Stomach (tissue), 19 donors: ENCODE measurements at places on chromosomes 12 and 14. TPM values are rescaled to one million over a fixed set of nuclear protein-coding genes. Genes with fewer than 3 reads are reported as not detected.

The AKAP6 gene
- total RNA-seq, result 3.2 TPM

The PDZRN4 gene
- 29.0 TPM for total RNA-seq

The RAPGEF3 gene
- 18.7 TPM for total RNA-seq

The C1S gene
- total RNA-seq, result 234 TPM

The USP30 gene
- 17.7 TPM for total RNA-seq

The SRGAP1 gene
- 37.9 TPM for total RNA-seq

The LRTM2 gene
- total RNA-seq, result not detected

The RNU4-1 gene
- total RNA-seq, result under 0.01 TPM

The RNASE3 gene
- total RNA-seq, result not detected

The SMARCC2 gene
- total RNA-seq, result 72.1 TPM

The PARP2 gene
- total RNA-seq, result 30.4 TPM

The MUCL1 gene
- not detected for total RNA-seq

The ACTR6 gene
- total RNA-seq, result 20.4 TPM

DNA sequence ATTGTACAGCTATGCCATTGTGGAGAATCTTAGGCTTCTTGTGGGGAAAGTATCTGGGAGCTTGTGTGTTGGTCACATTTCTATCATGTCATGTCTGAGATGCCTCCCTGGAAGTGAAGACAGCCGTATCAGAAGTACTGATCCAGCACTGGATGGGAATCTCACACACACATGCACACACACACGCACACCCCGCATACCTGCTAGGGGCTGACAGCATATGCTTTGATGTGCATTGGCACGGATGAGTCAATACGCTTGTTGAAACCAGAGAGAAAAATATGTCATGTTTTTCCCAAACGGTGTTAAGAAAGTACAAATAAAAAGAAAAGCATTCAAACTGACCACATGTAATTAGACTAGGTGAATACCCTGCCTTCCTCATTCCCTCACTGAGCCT lies 260.8 kb downstream of the KTN1 start:
- no peak for DNase-seq

DNA sequence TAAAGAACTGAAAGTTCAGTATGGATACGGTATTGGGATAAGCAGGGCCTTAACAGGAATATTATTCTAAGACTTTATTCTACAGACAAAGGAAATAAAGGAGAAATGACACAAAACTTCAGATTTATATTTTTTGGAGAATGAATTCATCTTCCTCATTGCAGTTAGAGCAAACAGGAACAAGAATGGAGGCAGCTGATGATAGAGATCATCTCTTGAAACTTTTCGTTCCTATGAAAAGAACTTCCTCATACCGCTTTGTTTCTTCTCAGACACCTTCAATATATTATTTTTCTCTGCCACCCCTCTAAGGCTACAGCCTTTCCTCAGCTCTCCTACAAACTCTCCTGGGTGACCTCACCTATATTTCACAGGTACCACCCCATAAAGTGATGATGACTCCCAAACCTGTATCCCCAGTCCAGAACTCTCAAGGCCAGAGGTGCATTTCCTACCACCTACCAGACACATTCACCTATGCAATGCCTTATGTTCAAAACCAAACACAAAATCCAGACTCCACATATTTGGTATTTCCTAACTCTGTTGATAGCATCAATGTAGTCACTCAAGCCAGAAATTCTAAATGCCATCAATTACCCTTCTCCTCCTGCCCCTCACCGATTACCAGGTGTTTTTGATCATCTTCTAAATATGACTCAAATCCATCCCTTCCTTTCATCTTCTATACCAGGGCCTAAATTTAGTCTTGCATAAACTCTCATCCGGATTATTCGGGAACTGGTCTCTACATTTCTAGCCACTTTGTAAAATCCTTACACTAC lies 7.4 kb downstream of the MAP4K5 start:
- DNase-seq, result no peak

- DNase-seq, result no peak
Measured at GRCh38 chr12:113381220-113381619, 22.5 kb downstream of the SDS start.

DNA sequence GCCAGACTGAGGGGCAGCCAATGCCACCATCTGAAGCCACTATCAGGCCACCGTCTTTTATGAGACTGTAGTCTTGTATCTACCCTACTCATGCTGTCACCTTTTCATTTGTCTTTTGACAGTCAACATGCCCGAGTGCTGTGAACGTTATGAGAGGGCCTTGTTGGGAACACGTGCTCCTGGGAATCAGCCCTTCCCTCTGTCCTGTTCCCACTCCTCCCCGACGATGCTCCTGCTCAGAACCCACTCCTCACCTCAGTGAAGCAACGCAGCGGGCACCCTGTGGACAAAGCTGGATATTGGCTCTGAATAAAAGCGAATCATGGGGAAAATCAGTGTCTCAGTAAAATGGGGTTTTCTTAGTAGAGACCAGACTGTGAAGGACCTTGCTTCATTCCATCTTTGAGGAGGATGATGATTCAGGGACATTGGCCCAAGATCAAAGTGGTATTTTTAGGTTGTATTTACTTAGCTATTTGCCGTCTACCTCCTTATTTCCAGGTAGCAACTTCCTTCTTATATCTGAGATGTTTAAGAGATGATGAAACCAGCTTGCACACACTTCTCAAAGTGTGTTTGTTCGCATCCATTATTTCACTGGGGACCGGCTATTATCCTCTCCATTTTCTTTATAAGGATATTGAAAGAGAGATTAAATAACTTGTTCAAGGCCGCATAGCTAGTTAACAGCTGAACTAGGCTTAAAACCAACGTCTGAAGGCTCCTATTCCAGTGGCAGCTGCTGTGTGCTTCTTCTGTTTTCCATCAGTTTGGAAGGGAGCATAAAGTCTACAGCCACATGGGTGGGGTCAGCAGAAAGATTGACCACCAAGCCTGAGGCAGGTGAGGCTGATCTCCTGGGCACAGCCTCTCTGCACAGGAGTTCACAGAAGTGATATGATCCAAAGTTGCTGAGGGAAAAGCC lies 43.9 kb upstream of the CTDSP2 start:
- no peak for DNase-seq

GRCh38 chr12:93804392-93805179 lies 127.4 kb downstream of the CRADD start:
- no peak for DNase-seq

DNA sequence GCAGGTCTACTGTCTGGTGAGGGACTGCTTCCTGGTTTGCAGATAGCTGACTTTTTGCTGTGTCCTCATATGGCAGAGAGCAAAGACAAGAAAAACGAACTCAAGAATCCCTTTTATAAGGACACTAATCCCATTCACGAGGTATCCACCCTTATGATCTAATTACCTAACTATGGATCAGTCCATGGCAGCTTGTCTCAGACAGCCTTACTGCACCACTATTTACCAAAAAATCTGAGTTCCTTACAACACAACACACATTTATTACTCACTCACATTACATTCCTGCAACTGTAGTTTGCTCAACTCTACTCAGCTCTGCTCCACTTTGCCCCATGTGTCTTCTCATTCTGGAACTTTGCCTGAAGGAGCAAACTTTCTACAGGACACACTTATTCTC lies 10.1 kb upstream of the SLC6A15 start:
- no peak for DNase-seq

- DNase-seq, result no peak
Measured at GRCh38 chr12:113116875-113117274, 18.7 kb downstream of the RASAL1 start.

GRCh38 chr12:16785524-16785923 lies 179.6 kb upstream of the LMO3 start:
- DNase-seq, result no peak

- no peak for DNase-seq
Measured at GRCh38 chr12:27257104-27257843, 13.2 kb downstream of the STK38L start.

- DNase-seq, result peak; percentile 23
Measured at GRCh38 chr14:54715239-54715638, 148.3 kb downstream of the SAMD4A start.

- peak; percentile 34 for DNase-seq
Measured at GRCh38 chr12:67068761-67069450, 200.3 kb upstream of the CAND1 start.

DNA sequence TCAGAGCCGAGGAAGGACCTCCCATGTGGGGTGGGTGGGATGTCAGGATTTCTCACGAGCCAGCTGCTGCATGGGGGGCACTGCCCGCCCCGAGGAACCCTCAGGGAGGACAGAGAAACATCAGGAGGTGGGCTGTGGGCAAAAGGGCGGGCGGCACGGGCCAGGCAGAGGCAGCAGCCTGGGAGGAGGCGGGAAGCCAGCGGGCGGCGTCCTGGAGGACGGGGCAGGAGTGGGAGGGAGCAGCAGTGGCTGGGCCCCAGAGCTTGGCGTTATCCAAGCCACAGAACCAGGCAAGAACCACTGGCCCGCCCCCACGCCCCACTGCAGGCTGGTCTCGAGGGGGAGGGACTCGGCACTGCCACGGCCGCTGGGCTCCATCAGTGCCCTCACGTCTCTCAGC lies 2.4 kb downstream of the C14orf180 start:
- DNase-seq, result peak; percentile 60

- no peak for DNase-seq
Measured at GRCh38 chr12:132375747-132376463, 46.5 kb upstream of the GALNT9 start.

- DNase-seq, result no peak
Measured at GRCh38 chr14:69982886-69983285, 103.7 kb downstream of the SMOC1 start.

GRCh38 chr14:68088451-68088854 lies 268.9 kb downstream of the RAD51B start:
- DNase-seq, result no peak

GRCh38 chr14:101767618-101768362 lies 6.3 kb downstream of the PPP2R5C start:
- DNase-seq, result no peak

DNA sequence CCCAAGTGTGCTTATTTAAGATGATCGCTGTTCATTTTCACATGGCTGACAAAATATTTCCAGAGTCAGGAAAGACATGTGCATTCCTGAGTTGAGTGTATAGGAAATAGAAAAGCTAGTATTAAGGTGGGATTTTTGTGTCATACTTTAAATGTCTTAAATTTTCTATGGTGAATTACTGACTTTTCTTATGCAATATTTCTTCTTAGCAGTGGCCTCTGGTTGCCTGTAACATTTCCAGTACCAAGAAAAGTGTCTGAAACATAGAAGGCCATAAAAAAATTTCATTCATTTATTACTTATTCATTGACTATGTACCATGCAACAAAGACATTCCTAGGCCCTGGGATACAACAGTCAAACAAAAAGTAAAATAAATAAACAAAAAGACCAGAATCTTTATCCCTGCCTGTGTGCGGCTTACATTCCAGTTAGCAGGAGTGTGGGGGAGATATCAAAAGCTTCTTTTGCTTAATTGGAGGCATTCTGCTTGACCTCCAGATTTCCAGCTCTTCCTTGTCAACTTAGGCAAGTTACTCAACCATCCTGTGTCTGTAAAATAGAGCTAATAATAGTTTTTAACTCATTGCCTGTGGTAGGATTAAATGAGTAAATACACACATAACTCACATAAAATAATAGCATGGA lies 216.3 kb upstream of the FLRT2 start:
- DNase-seq, result no peak

DNA sequence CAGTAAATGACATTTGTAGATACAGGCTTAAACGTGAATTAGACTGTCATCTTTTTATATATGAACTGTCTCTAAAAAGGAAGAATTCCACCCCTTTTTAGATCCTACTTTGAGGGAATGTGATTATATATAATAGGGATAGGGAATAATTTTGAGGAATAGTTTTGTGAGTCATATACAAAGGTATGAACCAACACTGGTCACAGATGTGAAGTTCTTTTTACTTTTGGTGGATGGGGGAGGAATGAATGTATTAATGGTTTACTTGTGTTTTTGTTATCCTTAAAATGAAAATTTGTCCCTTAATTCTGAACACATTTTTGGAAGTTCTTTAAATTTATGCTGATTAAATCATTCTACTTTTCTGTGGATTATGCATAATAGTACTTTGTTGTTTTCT lies 30.4 kb downstream of the FRS2 start:
- no peak for DNase-seq

DNA sequence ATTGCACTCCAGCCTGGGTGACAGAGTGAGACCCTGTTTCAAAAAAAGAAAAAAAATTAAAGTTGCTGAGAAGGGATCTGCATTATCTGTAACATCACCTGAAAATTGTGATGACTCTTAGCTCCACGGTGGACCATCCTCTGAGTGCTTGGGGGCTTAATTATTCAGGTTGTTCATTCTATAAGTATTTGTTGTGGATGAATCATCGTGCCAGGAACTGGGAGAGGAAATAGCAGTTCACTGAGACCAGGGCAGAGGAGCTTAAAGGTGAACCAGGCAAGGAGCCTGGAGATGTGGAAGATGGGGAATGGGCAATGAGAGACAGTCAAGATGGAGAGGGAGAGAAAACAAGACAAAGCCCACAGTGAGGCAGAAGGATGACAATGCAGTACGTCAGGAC lies 25.5 kb upstream of the GSC start:
- DNase-seq, result no peak

GRCh38 chr12:132550014-132550802 lies 60.2 kb downstream of the LRCOL1 start:
- peak; percentile 65 for DNase-seq

DNA sequence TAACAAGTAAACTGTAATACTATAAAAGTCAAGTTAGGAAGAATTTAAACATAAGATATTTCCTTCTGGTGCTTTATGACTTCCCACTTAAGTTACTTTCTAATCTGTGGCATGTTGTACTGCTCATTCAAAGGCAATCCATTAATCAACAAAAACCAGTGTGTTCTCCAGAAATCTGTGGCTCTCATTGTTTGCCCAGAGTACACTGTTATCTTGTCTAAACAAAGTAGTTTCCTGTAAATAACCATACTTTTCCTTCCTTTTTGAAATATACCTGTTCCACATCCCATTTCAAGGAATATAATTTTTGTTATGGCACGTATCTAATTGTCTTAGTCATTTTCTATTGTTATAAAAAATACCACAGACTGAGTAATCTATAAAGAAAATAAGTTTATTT lies 184.1 kb downstream of the CCER1 start:
- DNase-seq, result no peak

- DNase-seq, result no peak
Measured at GRCh38 chr14:31445703-31446102, 11.6 kb downstream of the DTD2 start.

- no peak for DNase-seq
Measured at GRCh38 chr12:104423273-104423672, 33.5 kb upstream of the CHST11 start.

DNA sequence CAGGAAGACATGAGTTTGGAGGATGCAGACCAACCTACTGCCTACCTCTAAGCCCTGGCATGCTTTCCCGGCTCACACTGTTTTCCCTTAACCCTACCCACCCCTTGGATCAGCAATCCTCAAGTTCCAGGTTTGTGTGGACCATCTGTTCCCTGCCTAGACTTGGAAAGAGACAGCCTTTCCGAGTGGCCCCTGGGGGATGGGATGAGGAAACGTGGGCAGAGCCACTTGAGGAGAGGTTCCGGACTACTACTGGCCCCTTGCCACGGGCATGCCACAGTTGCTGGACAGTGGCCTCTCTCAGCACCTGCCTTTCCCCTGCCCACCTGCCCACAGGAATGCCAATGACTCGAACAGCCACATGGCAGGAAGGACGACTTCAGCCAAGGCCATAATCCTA lies 135.9 kb downstream of the SLC15A4 start:
- no peak for DNase-seq
